ENCODE measurements at places on chromosomes 5 and 9.

- no peak for DNase-seq
Observed at GRCh38 chr9:87844506-87844905, 38.2 kb upstream of the SPATA31E1 start.

- DNase-seq = no peak
Observed at GRCh38 chr9:94779031-94779430, 52.5 kb downstream of the AOPEP start.

- DNase-seq = no peak
Observed at GRCh38 chr9:115531410-115532125, 413.6 kb upstream of the TNC start.

DNA sequence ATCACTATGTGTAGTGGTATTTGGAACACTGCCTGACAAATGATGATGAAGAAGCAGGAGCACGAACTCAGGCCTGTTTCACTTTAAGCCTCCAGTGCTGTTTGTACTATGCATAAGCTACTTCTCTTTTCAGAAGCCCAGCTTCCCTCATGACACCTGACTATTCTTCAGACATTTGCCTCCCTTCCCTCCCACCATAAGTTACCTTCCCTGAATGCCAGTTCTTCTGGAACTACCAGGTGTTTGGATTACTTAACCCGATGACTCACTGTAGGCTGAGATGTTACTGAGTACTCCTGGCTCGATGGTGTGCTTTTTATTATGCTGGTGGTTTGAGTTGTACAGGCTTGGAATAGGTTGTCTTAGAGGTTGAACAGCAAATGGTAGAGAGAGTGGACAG, 180.0 kb downstream of the SPATA31D1 start:
- DNase-seq = no peak

DNA sequence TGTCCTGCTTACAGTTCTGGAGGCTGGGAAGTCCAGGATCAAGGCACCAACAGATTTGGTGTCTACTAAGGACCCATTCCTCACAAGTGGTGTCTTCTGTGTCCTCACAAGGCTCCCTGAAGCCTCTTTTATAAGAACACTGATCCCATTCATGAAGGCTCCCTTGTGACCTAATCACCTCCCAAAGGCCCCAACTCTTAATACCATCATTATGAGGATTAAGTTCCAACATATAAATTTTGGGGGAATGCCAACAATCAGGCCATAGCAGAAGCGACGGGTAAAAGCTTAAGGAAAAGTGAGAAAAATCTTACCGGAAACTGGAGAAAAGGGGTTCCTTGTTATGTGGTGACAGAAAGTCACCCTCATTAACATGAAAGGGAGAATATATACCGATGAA, 11.2 kb downstream of the CTNNAL1 start:
- no peak for DNase-seq

- no peak for DNase-seq
Observed at GRCh38 chr9:92671323-92671722, 1.4 kb upstream of the IPPK start.

GRCh38 chr5:132435447-132435846, 55.1 kb downstream of the IRF1 start:
- no peak for DNase-seq

GRCh38 chr5:58985759-58986158, 402.9 kb downstream of the RAB3C start:
- no peak for DNase-seq

DNA sequence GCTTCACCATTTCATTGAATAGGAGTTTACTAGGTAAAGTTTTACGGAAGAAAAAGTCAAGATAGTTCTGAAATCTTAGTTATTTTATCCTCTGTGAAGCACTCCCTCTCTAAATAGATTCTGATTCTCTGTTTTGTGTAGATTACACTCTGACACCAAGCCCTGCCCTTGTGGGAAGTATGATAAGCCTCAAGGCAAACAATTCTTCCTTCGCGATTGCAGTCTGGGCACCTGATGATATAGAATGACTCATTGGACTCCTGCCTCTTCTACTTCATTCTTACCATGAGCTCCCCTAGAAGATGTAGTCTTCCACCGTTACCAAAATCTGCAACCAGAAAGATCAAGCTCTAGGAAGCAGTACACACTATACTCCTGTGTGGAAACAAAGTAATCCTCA, 626.9 kb upstream of the PTGER4 start:
- no peak for DNase-seq

- DNase-seq = no peak
Observed at GRCh38 chr5:132979367-132979940, 16.0 kb upstream of the AFF4 start.

- no peak for DNase-seq
Observed at GRCh38 chr5:58024151-58024550, 435.7 kb downstream of the PLK2 start.

Data from WERI-Rb-1 (cell line).